SIG-M5 (cell line): ENCODE measurements at places on chromosomes 2 and 18.

DNA sequence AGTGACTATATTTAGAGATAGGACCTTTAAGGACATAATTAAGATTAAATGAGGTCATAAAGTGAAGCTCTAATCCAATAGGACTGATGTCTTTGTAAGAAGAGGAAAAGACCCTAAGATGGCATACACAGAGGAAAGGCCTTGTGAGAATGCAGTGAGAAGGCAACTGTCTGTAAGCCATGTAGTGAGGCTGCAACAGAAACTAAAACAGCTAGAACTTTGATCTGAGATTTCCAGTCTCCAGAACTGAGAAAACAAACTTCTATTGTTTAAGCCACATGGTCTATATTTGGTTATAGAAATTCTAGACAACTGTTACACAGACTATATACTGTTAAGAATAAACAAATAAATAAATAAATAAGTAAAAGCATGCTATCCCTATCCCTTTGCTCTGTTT, 276.8 kb downstream of the CNTNAP5 start:
- DNase-seq = no peak

- no peak for DNase-seq
Measured at GRCh38 chr2:221042926-221043325, 529.2 kb downstream of the EPHA4 start.

DNA sequence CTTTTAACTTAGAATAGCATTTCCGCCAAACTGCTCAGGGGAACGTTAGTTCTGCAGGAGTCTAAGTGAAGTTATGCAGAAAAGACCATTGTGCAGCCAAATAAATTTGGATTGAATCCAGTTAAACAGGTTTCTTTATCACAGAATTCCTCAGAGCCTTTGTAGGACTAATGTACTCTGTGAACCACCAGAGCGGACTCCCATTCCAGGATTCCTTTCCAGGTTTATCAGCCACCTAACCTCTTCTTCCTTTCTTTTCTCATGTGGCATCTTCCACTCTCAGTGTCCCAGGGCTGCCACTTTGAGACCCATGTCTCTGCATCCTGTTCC, 350.4 kb downstream of the TSN start:
- no peak for DNase-seq

GRCh38 chr2:176601066-176601465, 331.8 kb downstream of the MTX2 start:
- no peak for DNase-seq

DNA sequence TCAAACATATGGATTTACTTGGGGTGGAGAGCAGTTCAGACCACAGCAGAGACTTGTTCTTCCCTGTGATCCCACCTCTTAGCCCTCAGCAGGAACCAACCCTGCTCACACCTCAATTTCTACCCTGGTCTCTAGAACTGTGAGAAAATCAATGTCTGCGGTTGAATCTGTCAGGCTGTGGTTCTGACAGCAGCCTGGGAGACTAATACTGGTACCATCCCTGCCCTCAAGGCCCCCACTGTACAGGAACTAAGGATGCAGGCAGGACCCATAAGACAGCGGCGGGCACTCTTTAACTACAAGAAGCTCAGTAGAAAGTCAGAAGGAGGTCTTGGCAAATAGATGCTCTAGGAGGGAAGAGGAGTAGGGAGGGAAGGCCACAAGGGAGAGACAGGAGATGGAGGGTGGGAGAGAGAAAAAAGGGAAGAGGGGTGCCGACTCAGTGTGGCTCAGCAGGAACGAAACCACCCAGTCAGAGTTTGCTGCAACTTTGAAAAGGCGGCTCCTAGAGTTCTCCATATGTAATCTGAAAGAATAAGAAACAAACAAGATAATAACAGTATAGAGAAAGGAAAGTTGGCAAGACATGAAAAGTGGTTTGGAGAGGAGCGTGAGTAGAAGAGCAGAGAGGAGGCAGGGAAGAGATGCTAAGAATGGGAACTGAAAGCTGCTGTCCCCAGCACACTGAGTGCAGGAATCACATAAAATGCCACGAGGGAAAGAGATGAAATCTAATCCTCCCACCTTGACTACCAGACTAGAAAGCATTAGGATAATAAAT, 323.9 kb upstream of the ID2 start:
- no peak for DNase-seq

DNA sequence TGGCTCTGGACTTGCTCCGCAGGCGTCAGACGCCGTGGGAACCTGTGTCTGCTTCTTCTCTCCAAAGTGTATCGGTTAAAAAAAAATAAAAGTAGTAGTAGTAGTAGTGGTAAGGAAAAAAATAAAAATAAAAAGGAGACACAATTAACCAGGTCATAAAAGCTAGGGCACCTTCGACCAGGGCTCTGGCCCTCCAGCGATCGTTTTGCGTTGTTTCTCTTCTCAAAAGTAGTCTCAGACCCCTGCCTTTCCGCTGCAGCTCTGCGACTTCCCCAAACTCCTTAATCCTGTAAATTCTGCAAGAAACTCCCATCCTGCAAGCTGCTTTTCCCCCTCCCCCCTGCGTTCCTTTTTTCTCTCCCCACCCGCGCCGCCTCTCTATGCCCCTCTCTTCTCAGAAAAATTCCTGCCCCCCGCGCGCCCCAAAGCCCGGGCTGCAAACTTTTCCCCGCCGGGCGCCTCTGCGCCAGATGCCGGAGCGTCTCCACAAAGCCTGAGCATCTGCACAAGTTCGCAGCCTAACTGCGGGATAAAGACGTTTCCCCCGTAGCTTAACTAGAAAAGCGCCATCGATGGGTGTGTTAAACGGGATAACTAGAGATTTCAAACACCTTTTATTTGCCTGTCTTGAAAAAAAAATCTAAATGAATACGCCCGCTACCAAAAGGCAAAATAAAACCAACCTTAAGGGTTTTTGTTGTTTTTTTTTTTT, 1.8 kb upstream of the SALL3 start:
- no peak for DNase-seq

GRCh38 chr18:12324991-12325725, 17.1 kb downstream of the TUBB6 start:
- no peak for DNase-seq

DNA sequence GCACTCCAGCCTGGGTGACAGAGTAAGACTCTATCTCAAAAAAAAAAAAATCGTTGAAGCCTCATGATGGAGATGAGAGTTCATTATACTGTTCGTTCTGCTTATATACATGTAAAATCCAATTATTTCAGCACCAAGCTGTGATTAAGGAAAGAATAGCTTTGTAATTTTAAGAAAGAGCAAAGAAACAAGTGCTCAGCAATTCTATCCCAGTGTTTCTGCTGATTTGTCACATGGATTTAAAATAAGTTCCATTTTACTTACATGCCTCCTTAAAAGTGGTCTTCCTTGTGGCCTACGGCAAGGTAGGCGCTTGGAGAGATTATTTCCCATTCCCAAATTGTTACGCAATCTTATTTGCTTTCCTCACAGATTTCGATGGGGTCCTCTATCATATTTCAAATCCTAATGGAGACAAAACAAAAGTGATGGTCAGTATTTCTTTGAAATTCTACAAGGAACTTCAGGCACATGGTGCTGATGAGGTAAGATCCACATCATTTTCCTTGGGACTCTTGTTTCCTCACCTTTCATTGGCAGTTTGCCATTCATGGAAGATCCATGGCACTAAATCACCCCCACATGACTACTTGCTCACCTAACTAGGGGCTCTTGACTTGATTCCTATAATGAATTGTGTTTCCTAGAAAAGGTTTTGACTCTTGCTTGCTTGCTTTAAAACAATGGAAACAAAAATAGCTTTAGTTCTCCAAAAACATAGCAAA, 11.5 kb downstream of the ARPC2 start:
- no peak for DNase-seq

DNA sequence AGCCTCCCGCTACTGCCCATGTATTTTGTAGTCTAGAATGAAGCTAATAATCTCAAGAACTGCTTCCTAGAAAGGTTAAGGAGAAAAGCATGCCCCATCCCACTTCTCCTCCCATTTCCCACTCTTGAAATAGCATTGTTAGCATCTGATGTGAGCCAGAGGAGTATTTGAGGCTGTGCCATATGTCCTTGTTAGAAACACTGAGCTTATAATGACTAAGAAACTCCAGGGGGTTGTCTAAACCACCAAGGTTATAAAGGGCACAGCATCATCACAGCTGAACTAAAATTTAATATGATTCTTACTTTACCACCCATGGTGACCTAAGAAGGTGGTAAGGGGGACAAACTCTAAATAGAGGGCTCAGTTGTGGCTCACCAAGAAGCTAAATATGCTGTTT, 16.6 kb downstream of the TSPYL6 start:
- no peak for DNase-seq

- no peak for DNase-seq
Measured at GRCh38 chr2:83826577-83826976, 632.5 kb downstream of the SUCLG1 start.

GRCh38 chr18:73352546-73352945, 484.8 kb upstream of the NETO1 start:
- no peak for DNase-seq

- no peak for DNase-seq
Measured at GRCh38 chr18:23189768-23190661, 54.7 kb downstream of the CABLES1 start.

DNA sequence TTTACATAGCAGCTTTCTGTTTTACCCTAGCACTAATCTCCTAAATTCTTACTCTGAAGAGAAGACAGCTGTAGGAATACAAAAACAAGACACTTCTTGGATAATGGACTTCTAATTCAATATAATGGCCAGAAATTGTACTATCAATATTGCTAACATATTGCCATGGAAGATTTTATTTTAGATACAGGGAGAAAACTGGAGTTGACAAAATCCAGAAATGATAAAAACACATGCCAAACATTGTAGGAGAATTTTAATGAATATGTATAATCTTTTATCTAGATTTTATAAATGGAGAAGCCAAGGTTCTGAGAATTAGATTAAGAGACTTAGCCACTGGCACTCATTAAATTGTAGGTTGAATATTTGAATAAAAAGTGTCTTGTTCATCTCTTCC, 1838.8 kb upstream of the LRRTM1 start:
- DNase-seq = no peak

DNA sequence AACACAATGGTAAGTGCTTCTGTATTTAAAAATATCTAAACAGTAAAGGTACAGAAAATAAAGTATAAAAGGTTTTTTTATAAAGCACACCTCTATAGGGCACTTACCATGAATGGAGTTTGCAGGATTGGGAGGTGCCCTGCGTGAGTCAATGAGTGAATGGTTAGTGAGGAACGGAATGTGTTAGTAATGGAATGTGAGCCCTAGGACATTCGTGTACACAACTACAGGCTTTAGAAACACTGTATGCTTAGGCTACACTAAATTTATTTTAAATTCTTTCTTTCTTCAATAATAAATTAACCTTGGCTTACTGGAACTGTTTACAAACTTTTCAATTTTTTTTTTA, 337.9 kb upstream of the SLC39A10 start:
- no peak for DNase-seq

- DNase-seq = no peak
Measured at GRCh38 chr18:7414459-7414858, 152.7 kb upstream of the PTPRM start.

DNA sequence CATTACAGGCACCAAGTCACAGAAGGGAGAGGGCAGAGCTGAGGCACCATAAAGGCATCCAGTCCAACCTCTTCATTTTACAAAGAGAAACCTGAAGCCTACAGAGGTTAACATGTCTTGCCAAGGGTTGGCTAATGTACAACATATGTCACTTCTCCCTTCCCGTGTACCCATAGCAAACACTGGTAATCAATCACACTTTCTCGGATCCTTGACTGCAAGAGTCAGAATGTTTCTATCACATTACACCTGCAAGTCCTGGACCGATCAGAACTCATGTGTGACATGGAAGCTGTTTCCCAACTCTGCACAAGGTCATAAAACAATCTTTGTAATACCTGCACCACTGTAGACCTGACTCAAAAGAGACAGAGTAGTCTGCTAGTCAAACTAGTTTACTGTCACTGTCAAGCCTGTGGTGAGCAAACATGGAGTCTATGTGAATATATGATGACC, 6.0 kb downstream of the ANKRD44 start:
- no peak for DNase-seq

- DNase-seq = no peak
Measured at GRCh38 chr18:10401521-10401920, 52.9 kb upstream of the APCDD1 start.

- no peak for DNase-seq
Measured at GRCh38 chr2:145741181-145741580, 1221.3 kb upstream of the ZEB2 start.

DNA sequence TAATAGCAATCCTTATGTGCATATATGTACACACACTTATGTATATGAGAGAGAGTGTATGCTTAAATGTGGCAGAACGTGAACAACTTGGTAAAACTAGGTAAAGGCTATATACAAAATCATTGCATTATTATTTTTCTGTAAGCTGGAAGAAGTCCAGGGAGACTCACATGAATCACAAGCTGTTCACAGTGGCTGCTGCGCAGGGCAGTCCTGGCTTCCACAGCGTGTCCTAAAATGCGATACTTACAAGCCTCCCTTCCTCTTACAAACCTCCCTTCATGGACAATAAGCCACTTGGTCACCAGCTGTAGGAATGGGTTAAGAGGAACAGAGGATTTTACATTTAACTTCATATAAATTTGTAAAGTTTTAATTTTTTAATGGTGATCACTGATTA, 114.9 kb upstream of the AGAP1 start:
- DNase-seq = no peak

DNA sequence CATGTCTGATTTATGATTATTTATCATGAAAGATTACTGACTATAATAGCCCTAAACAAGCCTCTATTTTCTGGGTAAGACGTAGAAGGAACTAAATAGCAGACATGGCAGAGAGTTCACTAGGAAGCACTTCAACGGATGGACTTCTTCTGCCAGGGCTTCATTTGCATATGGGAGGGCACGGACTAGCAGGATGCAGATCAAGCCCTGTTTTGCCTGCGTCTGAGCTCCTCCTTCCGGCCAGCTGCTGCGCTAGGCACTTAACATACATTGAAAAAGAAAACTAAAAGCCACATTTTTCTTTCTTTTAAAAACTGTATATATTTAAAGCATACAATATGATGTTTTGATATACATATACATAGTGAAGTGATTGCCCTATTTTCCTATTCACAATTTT, 340.0 kb upstream of the MEX3C start:
- DNase-seq = no peak

DNA sequence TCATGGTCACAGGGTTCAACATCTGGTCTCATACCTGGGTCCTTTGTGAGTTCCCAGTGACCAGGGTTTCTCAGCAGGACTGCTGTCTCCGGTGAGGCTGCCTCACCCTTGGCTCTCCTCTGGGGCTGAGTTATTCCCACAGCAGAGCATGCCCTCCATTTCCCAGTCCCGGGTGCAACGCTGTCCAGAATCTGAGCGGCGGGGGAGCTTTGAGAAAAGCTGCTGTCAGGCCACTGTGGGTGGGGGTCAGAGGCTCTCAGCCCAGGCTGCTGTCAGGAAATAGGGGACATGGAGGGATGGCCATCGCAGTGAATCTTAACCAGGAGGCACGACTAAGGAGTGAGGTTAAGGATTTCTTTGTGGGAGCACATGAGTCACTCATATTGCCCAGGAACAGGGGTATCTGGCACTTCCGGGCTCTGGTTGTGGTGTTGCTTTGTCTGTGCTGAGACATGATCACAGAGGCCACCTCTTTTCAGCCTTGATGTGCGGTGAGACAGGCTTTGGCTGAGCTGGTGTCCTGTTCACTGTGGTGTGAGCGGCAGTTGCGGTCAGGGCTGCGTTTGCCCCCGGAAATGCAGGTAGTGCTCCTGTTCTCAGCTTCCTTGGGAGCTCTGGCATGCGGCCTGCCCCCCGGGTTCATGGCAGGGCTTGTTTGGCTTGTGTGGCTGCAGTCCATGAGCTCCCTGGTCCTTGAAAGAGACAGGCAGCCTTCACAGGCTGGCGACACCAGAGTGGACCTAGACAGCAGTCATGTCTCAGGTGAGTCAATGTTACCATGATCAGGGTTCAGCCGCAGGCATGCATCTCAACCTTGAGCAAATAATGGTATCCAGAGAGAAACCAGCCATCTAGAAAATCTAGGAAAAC, 310.7 kb upstream of the MYT1L start:
- no peak for DNase-seq
